ENCODE measurements at places on chromosomes 2 and 18.

GRCh38 chr2:8527031-8527430 lies 154.8 kb upstream of the ID2 start:
- no peak for DNase-seq

DNA sequence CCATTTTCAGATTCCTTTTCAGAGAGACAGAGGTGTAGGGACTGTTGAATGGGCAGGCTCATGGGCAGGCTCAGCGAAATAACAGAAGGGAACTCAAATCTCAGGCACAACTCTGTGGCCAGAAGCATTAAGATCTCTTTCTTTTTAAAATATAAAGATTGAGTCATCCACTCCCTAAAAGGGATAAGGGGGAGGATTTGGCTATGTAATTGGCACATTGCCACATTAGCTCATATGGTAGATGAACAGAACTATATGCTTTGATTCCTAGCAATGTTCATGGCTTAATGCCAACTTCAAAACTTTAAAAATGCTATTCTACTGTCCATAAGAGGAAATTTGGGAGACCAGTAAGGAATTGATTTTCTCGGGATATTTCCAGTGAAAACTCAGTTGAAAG lies 53.8 kb upstream of the SLC5A7 start:
- no peak for DNase-seq

GRCh38 chr18:46224181-46224775 lies 120.1 kb downstream of the HAUS1 start:
- no peak for DNase-seq

GRCh38 chr2:231816327-231817026 lies 30.2 kb downstream of the COPS7B start:
- no peak for DNase-seq

DNA sequence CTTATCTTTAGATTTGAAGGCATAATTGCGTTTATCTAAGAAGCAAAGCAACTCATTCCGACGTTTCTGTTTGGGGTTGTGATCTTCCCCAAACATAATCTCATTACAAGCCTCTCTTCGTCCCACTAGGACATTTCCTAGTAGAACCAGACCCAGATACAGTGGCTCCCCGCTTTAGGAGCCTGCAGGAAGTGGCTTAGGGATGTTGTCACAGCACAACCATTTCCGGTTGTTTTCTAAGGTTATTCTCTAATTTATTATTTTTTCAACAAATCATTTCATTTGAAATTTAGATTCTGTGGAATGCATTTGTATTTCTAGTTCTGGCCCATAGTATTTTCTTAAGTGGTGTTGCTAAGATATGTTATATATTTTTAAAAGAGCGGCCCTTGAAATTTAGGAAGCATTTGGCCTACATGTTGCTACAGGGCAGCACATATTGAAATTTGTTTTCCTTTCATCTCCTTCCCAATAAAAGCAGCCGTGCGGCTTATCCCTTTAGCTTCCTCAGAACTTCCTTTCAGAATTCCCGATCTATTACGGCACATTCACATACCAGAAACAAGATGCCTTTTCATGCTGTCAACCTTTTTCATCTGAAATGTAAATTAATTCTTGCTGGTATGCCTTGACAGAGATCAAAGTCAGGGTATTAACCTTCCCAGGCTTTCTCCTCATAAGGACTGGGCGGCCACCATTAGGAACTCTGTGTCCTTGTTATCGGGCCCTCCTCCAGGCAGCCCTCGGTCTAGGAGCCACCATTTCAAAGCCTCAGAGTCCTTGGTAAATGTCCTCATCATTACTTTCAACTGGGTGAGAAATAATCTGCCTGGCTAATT lies 210.9 kb upstream of the SP5 start:
- no peak for DNase-seq

DNA sequence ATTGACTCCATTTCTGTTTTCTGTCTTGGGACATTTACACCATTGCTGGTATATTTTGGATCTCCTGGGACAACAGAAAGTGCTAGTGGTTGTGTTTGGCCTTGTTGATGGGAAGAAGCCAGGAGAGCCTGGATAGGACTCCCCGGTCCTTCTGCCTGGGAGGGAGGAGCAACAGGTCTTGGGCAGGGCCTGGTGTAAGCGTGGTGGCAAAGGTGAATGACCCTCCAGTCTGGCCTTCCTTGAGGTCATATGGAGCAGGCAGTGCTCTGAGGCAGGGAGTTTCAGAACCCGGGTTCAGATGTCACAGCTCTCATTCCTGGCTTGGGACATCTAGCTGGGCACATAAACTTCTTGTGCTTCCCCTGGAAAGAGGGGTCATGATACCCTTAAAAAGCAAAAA lies 56.0 kb upstream of the RBM44 start:
- no peak for DNase-seq

- no peak for DNase-seq
These were observed 326.2 kb downstream of the SETBP1 start for GRCh38 chr18:45006934-45007333.

DNA sequence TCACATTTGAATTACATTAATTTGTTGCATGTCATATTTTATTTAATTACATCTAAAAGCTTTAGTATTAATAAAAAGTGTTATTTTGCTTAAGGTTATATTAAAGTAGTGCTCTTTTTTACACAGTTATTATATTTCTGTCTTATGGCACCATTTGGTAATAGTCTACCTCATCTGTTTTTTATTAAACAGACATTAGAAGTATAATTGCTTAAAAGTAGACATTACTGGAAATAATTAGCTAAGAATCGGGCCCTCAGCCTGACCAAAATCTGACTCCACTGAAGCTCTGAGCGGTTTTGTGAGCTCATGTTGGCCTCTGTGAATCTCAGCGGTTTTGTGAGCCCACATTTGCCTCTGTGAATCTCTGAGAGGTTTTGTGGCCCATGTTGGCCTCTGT lies 102.5 kb upstream of the SNTG2 start:
- no peak for DNase-seq

- DNase-seq: no peak
These were observed 180.6 kb downstream of the CLIP4 start for GRCh38 chr2:29295845-29296244.

- DNase-seq: no peak
These were observed 1127.1 kb upstream of the DDX18 start for GRCh38 chr2:116687371-116687770.

GRCh38 chr2:37795938-37796337 lies 124.5 kb upstream of the CDC42EP3 start:
- DNase-seq: no peak

- DNase-seq: no peak
These were observed 1.3 kb downstream of the LRRTM4 start for GRCh38 chr2:77520641-77521547.
